ENCODE measurements at places on chromosomes 13 and 19. TPM values are rescaled to one million over a fixed set of nuclear protein-coding genes. Genes with fewer than 3 reads are reported as not detected.

ACP7 gene
- 0.64 TPM for polyA plus RNA-seq

TMEM221 gene
- 1.9 TPM for polyA plus RNA-seq

DNA sequence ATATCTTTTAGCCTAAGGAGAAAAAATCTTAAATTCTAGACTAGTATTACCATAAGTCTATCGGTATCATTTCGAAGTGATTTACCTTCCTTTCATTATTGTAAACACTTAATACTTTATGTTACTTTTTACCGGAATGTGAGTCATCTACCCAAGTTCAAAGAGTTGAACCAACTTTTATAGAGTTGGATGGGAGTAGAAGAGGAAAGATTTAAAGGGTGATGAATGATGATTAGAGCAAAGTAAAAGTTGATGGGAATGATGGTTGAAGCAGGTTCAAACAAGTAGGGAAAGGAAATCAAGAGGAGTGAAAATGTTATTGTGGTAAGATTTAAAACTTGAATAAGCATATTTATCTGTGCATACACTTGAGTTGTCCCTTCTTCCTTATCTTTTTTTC lies 11.3 kb upstream of the LPAR6 start:
- no peak for DNase-seq

FFAR3 gene
- polyA plus RNA-seq, result 0.14 TPM

DAPK3 gene
- polyA plus RNA-seq, result 37.3 TPM

GRCh38 chr13:113969311-113969972 lies 4.4 kb downstream of the C13orf46 start:
- DNase-seq, result no peak

PSG6 gene
- 0.10 TPM for polyA plus RNA-seq

GRCh38 chr13:62360609-62361008 lies 945.0 kb upstream of the PCDH20 start:
- DNase-seq, result no peak

DNA sequence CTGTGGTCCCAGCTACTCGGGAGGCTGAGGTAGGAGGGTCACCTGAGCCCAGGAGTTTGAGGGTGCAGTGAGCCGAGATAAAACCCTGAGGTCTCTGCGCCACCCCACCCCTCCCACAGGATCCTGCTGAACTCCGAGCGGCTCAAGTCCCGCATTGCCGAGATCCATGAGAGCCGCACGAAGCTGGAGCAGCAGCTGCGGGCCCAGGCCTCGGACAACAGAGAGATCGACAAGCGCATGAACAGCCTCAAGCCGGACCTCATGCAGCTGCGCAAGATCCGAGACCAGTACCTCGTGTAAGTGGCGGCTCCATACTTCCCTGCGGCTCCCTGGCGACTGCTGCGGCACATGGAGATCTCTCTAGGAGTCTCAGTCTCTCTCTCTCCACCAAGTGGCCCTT lies 6.6 kb upstream of the IFI30 start:
- no peak for DNase-seq

- no peak for DNase-seq
These were observed 132.9 kb downstream of the SLITRK6 start for GRCh38 chr13:85666356-85666755.

TRPC4 gene
- polyA plus RNA-seq, result 4.9 TPM

DNA sequence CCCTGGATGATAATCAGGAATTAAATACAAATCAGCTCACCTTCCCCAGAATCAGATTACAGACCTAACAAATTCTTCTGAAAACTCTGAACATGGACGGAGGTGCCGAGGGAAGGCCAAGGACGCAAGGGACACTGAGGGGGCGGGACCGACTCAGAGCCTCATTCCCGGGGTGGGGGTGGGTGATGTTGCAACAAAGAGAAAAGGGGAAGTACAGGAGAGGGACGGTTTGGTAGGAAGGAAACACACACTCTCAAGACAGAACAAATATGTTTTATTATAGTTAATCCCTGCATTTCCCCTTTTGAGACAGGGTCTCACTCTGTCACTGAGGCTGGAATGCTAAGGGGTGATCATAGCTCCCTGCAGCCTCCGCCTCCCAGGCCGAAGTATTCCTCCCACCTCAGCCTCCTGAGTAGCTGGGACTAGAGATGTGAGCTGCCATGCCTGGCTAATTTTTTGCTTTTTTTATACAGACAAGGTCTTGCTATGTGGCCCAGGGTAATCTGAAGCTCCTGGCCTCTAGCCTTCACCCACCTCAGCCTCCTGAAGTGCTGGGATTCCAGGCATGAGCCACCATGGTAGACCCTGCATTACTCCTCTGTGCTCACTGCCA lies 786 bp upstream of the LILRA2 start:
- DNase-seq, result no peak

DNA sequence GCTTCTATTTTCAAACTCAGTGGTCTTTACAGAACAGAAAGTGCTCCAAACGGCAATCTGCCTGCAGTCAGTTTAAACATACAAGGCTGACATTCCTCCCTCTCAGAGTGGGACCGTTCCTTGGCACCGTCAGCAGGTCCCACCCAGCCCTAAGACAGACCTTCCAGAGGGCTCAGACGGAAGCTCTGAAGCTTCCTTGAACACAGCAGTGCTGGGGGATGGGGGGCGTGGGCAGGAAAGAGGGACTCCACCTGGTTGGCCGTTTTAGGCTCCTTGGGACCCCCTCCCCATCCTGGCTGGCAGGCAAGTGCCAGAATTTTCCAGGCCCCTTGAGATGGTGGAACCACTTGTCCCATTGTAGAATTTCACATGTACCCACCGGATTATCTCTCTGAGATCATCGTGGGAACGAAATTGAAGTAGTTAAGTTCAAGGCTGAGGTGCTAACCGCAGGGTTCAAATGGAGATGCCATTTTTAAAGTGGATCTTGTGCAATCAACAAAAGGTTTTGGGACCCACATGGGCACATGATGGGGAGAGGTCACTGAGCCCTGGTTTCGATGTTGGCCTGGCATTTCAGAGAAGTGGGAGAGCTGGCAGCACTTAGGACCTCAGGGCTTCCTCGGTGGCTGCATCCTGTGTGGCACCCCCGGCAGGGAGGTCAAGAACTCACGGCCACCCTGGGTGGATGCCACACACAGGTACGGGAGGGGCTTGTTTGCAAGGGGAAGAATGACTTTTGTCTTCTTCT lies 46.2 kb downstream of the KLF2 start:
- no peak for DNase-seq

KLF5 gene
- 29.3 TPM for polyA plus RNA-seq

- DNase-seq, result no peak
These were observed 158.1 kb downstream of the ZIC5 start for GRCh38 chr13:99813336-99814095.

- DNase-seq, result no peak
These were observed 228.5 kb upstream of the ARGLU1 start for GRCh38 chr13:106796280-106797047.

DNA sequence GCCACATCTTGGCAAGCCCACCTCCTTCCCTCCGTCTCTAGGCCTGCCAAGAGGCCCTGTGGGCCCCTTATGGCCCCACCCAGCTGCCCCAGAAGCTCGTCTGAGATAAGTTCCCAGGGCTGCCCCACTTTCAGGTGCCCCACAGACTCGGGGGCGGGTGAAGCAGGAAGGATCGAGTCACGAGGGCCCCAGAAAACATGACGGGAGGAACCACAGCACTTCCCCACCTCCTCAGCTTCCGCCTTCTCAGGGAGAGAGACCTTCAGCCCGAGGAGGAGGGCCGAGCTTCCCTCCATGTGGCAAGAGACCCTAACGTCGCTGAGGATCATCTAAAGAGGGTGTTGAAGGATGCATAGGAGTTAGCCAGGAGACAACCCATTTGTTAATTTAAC lies 4.5 kb upstream of the IL12RB1 start:
- DNase-seq, result no peak

GRCh38 chr13:80086304-80086721 lies 254.6 kb downstream of the SPRY2 start:
- no peak for DNase-seq

DNA sequence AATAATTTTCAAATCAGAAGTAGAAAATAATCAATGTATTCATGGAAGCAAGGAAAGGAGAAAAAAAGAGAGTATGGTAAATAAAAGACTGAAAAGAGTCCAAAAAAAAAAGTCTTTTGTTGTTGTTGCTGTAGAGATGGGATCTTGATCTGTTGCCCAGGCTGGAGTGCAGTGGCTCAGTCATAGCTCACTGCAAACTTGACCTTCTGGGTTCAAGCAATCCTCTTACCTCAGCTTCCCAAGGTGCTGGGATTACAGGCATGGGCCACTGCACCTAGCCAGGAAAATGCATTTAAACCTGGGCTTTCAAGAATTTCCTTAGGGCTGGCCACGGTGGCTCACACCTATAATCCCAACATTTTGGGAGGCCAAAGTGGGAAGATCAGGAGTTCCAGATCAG lies 7.0 kb upstream of the MAP3K10 start:
- no peak for DNase-seq

- no peak for DNase-seq
These were observed 4.6 kb upstream of the CACNG8 start for GRCh38 chr19:53958168-53958571.

Data from right renal cortex interstitium (tissue), 3 donors.